ENCODE measurements at places on chromosomes 1 and 21.
A peak's percentile ranks its signal among the peaks of the same experiment; 100 is the strongest.

- DNase-seq = no peak
These were observed 39.5 kb downstream of the TGFB2 start for GRCh38 chr1:218384581-218384993.

DNA sequence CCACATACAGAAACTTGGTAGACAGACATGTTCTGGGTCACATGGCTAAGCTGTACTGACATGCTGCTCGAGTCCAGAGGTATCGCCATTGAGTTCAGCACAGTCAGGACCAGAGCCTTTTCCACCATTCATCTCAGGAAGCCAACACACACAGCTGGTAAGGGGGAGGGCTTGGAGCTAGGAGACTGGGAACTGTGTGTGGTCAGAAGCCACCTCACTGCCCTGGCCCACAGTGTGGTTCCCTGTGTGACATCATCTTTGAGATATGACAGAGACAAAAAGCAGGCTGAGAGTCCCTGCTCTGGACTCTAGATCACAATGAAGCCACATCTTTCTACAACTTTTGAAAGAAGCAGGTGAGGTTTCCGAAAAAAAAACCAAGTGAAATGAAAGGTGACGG is 107.2 kb downstream of the SIM2 start:
- no peak for DNase-seq

DNA sequence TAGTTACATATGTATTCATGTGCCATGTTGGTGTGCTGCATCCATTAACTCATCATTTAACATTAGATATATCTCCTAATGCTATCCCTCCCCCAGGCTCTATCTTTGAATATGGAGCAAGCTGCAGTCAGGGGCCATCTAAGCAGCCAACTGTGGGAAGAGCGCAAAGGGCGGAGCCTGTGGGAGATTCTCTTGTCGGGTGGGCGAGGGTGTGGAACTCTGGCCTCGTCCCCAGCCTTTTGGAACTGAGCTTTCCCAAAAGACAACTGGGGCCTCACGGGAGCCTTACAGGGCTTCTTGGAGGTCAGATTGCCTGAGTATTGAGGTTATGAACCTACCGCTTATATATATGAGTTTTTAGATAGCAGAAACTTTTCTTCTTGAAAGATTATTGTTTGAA is 117.2 kb downstream of the HHAT start:
- DNase-seq = no peak

DNA sequence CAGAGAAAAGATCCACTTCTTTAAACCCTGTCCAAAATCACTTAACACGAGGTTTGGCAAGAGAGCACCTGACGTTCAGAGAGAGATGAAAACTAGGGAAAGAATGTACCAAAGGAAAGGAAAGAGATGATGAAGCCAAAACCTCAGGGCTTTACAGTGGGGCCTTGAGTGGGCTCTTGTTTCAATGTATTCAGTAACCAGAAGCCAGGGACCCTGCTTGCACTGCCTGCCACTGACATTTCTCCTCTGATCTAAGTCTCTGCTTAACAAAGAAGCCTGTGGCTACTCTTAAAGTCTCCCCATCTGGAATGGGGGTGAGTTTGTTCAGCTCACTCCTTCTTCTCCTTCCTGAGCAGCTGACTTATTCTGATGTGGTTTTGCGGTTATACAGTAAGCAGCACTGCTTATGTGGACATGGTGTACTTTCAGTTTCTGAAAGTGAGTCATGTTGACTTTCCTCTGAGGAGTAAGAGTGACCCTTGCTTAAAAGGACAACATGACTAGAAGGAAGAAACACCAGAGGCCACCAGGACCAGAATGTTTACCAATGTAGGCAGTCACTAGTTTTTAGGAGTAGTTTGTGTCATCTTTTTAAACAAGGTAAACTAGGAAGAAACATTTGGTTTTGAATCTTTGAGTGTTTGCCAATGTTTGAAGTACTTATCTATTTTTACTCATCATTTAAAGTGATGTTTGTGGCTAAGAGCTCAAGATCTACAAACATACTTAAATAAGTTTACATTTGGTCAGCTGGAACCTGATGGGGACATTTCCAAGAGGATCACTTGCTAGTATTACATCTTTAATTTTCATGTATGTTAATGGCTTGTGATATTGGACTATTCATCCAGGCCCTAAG is 87.4 kb downstream of the FASLG start:
- no peak for DNase-seq

- DNase-seq = peak; percentile 68
These were observed 4.7 kb upstream of the ECE1 start for GRCh38 chr1:21295002-21295401.

DNA sequence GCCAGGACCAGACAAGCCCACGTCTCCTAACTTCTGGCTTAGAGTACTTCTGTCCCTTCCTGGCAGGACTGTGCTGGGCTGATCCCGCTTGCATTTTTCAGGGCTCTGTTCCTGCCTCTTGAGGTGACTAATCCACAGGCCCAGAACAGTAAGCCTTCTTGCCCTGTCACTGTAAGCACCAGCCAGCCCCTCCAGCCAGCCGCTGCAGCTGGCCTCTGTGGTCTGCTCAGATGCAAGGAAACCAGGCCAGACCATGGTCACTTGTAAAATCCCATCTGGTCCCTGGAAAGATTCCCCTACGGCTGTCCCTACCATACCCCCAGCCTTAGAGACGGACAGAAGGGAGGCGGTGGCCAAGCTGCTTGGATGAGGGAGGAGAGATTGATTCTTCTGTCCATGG is 74.2 kb downstream of the KIRREL1 start:
- no peak for DNase-seq

- peak; percentile 44 for DNase-seq
These were observed 453 bp downstream of the DRAM2 start for GRCh38 chr1:111139324-111139955.

DNA sequence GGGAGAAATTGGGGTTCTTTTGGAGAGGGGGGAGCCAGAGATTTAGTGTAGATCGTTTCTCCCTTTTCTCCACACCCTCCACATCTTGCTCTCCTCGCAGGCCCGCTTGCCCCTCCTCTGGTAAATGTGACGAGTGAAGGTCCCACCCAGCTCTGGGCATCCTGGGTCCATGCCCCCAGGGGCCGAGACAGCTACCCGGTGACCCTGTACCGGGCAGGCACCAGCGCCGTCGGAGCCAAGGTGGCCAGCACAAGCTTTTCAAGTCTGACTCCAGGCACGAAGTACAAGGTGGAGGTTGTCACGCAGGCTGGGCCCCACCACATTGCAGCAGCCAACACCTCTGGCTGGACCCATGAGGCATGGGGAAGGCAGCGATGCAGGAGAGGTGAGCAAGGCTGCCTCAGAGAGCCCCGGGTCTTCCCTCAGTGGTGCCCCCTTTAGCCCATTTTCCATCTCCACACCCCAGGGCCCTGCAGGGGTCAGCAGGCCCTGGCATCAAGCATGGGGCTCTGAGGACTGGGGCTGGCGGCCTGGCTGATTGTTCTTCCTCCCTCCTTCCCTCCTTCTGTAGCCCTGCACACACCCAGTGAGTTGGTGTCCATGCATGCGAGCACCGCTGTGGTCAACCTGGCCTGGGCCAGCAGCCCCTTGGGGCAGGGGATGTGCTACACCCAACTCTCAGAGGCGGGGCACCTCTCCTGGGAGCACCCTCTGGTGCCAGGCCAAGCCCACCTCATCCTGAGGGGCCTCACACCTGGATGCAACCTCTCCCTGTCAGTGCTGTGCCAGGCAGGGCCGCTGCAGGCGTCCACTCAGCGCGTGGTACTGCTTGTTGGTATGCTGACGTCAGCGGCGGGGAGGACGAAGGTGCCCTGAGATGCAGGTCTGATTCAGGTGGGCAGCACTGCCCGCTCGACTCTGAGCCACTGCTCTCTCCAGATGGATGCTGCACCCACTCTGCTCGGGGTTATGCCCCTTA is 16.4 kb upstream of the LGR6 start:
- DNase-seq = no peak

DNA sequence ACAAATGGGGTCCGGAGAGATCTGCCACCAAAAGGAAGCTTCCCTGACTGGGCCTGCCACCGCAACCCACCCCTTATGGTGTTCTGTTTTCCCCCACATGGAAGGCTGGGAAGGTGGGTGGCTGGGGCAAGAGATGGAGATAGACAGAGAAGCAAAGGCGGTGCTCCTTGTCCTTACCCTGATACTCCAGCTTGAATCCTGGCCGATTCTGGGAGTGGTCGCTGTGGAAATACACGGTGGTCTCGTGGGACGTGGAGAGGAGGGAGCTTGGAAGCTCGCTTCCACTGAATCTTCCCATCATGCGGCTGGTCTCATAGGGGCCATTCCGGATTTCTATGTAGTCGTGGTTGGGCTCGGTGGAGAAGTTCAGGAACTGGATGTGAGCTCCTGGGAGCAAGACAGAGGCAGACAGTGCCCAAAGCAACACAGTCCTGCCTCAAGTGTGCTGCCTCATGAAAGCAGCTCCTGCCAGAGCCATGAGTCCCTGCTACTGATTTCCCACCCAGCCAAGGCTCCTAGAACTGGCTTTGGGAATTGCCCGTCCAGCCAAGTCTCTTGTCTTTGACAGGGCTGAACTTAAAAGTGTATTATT is 138.5 kb downstream of the ZSCAN20 start:
- DNase-seq = no peak

DNA sequence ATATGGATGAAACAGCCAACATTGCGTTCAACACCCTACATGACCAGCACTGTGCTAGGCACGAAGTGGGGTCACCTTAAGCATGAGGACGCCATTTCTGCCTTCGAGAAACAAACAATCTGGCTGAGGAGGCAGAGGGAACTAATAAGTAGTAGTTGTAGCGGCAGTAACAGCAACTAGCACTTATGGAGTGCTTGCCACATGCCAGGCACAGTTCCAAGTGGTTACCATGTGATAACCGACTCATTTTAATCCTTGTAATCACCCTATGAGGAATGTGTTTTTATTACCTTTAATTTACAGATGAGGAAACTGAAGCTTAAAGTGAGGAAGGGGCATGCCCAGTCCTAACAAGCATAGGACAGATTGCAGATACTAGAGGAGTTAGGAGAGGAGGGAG is 33.7 kb downstream of the KCND3 start:
- no peak for DNase-seq

DNA sequence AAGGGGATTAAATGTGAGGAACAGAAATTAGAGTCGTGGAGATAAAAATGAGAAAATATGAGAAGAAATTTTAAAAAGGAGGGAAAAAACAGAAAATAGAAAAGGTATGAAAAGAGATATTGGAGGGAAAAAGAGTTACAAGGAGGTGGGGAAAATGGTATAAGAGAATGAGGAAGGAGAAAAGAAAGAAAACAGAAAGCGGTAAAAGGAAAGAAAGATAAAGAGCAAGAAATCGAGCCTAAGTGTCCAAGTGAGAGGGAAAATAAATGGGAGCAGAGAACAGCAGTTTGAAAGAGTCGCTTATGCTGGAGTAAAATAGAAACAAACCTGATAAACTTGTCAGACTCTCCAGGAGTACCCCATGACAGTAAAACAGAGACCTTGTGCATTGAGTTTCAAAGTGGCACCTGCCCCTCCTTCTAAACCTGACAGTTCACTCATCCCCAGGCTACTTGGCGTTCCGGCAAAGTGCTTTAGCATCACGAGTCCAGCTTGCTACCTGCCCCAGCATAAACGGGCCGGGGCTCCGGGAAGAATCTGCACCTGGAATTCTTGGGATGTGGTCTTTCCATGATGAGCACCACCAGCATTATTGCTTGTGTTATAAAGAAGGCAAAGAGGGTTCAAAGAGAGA is 585 bp downstream of the NEGR1 start:
- no peak for DNase-seq

GRCh38 chr1:223726380-223727001 is 14.2 kb downstream of the CAPN2 start:
- DNase-seq = peak; percentile 91

DNA sequence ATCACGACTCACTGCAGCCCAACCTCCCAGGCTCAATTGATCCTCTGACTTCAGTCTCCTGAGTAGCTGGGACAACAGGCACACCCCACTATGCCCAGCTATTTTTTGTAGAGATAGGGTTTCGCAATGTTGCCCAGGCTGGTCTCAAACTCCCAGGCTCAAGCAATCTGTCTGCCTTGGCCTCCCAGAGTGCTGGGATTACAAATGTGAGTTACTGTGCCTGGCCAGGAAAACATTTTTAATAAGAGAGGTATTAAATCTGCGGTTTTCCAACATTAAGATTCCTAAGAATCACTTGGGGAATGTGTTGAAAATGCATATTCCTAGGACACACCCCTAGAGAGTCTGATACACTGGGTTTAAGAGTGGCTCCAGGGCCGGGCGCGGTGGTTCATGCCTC is 8.7 kb downstream of the CSF1 start:
- no peak for DNase-seq

DNA sequence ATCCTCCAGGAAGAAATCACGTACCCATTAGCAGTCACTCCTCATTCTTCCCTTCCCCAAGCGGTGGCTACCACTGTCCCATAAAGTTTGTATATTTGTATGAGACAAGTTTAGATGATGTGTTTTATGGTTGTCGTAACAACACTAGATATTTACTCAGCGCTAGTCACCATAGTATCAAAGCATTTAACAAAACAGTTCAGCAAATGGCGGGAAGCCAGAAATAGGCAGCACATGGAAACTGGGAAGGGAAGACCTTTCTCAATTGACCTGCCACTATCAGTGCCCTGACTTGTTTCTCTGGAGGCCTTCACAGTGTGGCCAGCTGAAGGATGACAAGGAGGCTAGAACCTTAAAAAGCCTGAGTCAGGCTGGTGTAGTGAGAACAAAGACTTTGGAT is 31.1 kb downstream of the CNST start:
- no peak for DNase-seq

DNA sequence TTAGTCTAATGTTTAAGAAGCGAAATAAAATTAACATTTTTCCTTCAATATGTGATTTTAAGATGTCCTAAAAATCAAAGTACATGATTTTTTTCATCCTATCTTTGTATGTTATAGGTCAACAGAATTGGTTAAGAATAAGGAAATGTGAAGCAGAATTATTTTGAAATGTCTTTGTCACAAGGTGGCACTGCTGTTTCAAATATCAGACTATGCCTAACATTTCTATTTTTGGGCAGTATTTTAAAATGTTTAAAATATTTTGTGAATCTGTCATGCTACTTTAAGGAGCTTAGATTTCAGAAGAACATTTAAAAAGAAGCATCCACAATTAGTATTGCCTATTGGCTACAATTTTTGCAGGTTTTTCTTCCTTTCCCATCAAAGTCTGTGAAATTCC is 38.7 kb downstream of the AMY1C start:
- no peak for DNase-seq

DNA sequence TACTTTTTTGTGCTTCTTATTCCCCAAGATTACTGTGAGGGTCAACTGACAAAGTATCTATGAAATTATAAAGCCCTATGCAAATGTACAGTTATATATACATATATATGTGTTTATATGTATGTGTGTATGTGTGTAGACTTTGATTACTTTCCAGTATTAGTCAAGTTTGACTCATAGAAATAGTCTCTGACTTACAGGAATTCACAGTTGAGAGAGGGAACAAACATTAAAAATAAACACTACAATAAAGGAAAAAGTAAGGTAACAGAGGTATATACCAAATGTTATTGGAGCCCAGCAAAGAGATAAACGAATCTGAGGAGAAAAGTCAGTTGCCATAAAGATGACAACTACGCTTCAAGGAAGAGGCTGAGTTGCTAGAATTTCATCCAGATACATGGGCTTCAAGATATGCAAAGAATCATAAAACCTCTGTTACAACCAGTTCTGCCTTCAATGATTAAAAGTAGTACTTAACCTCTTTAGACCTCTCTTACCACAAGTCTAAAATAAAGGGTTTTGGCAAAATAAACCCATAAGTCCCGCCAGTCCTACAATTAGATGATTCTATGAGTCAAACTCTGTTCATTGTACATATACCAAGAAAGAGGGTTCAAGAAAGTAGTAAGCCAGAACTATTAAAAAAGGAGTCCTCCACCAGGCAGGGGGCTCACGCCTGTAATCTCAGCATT is 7.2 kb downstream of the IFT25 start:
- DNase-seq = no peak
